ENCODE measurements at places on chromosomes 11 and 22.
A peak's percentile ranks its signal among the peaks of the same experiment; 100 is the strongest.

- DNase-seq: peak; percentile 68
Observed at GRCh38 chr11:75532200-75533048, 6.7 kb upstream of the GDPD5 start.

GRCh38 chr22:40487663-40488249, 117.4 kb downstream of the SGSM3 start:
- no peak for DNase-seq

DNA sequence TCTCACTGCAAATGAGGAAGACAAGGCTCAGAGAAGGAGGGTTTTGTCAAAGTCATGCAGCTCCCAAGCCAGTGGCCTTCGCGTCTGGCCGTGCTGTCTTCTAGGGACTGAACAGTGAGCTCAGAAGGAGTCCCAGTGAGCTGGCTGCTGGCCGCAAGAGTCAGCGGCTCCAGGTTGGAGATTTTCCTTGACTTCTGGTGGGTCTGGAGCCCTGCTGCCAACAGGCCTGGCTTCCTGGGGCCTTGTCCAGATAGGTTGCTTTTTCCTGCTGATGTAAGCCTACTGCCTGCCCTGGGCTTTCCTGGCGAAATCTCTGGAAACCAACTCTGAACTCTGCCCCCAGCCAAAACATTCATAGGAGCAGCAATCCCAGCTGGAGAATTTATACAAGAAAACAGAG, 272.7 kb upstream of the CADM1 start:
- DNase-seq: no peak

- no peak for DNase-seq
Observed at GRCh38 chr22:25666308-25666707, 75.7 kb upstream of the MYO18B start.

DNA sequence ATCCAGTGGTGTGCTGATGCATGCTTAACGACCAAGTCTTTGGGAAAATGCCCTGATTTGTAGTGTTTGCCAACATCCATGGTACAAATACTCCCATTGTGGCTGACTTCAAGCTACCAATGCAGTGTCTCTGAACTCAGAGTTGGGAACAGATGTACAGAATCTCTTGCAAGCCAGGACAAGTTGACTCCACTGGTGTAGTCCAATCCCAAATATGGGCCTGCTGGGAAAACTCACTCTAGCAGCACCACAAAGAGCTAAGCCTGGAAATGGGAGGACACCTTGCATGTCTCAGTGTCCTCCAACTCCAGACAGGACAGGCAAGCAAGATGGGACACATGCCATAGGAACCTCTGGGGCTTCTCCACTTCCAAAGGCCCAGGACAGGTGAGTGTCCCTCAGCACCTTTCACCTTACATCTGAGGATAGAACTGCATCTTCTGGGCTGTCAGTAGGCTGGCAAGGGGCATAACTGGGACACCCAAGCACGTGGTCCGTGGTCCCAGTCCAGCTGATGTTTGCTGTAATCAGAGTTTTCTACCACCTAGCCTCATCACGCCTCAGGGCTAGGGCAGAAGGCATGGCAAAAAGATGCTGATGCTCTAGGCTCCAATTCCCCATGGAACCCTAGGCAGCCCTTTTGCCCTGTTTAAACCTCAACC, 6.5 kb downstream of the LMO1 start:
- no peak for DNase-seq

- no peak for DNase-seq
Observed at GRCh38 chr11:110198031-110198729, 98.2 kb downstream of the RDX start.

GRCh38 chr11:115676768-115677167, 172.6 kb upstream of the CADM1 start:
- no peak for DNase-seq

DNA sequence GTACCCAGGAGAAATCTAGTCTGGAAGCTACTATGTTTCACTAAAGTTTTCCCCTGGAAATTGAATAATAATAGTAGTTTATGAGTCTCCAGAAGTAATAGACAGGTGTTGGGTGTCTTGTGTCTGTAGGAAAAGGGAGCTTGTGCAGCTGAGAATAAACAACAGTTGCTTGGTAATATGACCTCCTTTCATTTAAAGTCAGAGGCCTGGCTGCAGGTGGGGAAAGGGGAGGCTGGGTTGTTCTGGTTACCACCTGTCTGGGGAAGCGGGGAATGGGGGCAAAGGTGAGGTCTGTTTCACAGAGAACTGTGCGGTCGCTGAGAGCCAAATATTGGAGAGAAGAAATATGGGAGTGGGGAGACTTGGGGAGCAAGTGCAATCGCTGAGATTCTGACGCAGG, 3.3 kb upstream of the GRAMD1B start:
- DNase-seq: peak; percentile 82

DNA sequence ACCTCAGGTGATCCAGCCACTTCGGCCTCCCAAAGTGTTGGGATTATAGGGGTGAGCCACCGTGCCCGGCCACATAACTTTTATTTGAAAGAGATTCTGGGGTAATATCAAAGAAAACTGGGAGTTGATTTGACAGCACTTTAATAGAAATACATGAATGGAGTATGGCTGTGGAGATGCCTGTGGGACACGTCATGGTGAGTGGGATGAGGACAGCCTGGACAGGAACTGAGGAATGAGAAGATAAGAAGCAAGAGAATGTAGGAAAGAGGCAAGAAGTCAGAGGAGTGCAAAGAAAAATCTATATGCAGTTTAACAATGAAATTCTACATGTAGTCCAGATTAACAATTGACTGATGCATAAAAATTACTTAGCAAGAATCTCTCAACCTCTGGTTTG, 31.0 kb downstream of the SLC22A6 start:
- DNase-seq: no peak

DNA sequence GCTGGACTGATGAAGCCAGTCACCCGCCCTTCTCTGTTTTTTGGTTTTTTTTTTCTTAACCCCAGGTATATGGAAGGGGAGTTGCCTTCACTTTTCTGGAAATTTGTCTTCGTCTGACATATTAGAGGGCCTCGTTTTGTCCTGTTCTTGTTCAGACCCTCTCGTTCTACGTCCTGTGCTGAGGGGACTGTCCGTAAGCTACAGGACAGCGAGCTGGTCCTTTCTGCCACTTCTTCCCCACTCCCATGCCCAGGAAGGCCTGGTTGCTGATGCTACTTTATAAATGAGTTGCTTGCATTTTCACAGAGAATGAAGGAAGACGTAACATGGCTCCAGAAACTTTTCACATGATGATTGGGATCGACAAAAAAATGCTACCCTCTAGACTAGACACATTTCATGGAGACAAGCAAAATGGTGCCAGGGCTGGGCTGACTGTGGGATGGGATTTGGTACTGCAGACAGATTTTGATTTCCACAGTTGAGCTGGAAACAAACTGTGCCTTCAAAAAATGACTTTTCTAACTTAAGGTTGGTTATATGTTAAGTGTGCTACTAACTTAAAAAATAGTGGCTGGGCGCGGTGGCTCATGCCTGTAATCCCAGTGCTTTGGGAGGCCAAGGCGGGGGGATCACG, 27.2 kb upstream of the CRKL start:
- DNase-seq: no peak

DNA sequence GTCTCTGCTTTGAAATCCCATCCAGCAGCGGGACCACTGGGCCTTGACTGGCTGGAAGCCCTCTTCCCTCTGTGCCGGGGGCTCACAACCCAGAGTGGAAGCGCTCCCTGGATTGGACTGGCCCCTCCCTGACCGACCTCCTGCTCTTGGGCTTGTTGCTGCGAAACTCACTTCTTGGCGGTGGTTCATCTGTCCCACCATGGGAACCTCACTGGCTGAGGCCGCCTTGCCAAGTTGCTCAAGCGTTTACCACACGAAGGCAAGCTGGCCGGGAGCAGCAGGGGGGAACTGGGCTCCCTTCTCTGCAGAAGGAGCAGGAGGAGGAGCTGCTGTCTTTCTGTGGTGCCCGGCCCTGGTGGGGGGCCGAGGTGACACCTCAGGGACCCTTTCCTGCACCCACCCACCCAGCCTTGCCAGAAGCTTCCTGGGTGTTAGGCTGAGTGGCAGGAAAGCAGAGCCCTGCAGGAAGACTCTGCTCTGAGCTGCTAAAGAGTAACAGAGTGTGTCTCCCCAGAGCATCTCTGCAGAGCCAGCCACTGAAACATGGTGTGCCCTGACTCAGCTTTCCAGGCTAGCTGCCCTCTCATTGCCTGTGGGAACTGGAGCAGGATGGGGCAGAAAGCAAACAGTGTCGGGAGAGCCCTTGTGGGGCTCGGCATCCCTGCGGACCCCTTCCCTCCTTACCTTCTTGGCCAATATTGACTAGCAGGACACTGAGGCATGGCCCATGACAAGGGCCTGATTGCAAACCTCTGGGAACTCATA, 88.5 kb upstream of the ALX4 start:
- no peak for DNase-seq

GRCh38 chr11:69318093-69318420, 24.1 kb downstream of the MYEOV start:
- no peak for DNase-seq

GRCh38 chr11:30801357-30801756, 215.2 kb upstream of the MPPED2 start:
- DNase-seq: no peak

DNA sequence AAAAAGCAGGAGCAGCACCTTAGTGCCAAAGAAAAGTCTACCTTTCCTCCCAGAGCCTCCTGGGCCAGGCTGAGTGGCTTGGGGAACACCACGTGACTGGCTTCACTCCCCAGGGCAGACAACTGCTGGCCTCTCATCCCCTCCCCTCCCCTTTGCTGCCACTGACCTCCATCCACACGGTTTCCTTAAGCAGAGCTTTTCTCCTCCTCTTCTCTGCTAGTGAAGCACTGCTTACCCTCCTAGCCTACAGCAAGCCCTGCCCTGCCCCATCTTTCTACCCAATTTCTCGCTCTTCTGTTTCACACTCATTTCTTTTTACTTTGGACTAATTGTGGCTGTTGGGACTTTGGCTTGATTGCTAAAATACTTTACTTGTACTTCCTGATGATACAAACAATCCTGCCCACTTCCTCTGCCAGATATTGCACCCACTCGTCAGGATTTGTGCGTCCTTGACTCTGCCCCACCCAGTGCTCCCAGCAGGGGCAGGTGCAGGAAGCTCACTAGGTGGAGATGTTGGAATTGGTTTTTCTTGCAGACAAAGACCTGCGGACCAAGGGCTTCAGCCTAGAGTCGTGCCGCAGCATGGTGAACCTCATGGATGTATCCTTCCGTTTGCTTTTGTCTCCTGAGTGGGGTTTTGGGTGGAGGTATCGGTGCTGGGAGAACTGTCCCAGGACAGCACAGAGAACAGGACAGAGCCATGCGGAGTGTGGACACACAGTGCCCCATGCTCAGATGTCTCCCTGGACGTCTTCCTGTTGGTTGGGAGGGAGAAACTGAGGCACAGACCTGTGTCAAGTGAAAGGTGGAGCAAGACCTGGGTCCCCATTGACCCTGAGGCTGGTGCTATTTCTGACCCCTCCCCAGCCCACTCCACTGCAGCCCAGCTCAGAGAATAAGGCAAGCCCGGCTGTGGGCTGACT, 27.3 kb downstream of the CAPN1 start:
- DNase-seq: no peak

DNA sequence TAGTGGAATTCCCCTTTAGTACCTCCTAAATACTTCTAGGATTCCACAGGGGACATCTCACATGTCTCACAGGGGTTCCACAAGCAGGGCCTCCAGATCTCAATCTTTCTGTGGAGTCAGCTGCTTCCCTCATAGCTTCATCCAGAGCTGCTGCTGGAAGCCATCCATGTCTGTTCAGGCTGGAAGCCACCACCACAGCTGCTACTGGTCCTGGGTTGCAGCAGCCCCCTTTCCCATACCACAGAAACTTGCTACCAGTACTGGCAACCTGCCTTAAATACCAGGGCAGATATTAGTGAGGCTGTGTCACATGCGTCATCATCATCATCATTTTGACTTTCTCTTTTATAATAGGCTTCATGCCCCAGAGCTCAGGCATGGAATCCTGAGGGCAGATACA, 242.7 kb upstream of the NCAM1 start:
- no peak for DNase-seq

DNA sequence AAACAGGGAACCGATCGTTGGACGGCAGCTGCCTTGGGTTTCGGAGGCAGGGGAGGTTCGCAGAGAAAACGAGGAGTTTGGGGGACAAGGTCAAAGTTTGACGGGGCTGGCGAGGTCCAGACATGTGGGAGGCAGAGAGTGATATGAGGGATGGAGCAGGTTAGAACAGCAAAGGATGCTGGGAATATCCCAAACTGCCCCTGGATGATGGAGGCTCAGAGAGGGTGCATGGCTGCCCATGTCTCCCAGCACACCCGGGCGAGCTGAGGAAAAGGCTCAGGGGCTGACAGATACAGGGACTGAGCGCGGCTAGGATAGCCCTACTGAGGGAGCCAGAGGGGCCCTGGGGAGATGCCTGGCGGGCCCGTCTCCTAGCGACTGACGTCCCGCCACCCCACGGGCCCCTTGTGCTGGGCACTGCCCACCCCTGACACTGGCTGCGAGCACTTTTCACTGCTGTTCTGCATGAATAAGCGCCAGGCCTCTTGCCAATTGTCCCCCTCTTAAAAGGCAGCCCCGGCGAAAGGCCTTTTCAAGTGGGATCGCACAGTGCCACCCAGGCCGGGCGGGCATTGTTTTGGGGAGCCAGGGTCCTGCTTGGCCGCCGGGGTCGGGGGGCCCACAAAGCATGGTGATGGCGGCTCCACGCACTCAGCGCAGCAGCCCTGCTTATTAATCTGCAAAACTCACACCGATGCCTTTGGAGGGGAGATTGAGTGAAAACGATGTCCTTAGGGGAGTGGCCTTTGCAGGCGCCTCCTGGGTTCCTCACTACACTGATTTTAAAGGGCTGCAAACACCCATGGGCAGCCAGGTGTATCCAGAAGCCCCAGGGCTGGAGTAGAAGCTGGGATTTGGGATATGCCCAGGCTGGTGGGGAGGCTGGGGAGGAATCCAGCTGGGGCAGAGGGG, 90.0 kb upstream of the LINC01488 start:
- peak; percentile 16 for DNase-seq

DNA sequence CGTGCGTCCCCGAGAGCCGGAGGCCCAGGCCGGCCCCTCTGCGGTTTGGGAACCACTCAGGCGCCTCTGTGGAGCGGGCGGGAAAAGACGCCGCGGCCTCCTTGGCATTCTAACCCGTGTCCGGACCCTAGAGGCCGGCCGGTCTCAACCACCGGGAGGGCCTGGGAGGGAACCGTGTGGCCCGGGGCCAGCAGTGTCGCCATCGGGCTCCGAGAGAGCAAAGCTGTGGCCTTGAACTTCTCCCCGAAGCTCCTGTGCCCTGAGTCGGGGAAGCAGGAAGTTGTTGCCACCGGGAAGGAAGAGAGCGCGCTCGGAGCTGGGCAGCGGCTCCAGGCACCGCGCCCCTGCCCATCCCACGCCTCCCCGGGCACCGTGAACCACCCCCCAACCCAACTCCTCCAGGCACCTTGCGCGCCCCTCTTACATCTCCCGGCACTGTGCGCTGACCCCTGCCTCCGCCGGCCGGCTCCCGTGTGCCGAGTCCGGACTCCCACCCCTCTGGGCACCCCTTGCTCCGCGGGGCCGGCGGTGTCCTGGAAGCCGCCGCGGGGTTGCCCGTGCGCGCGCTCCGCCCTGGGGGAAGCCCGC, 80.0 kb upstream of the PPARA start:
- no peak for DNase-seq

- DNase-seq: peak; percentile 24
Observed at GRCh38 chr11:124108156-124108555, 7.1 kb upstream of the VWA5A start.

- no peak for DNase-seq
Observed at GRCh38 chr11:128837627-128838026, 29.5 kb downstream of the KCNJ1 start.
